ENCODE measurements at places on chromosomes 7 and 10.

DNA sequence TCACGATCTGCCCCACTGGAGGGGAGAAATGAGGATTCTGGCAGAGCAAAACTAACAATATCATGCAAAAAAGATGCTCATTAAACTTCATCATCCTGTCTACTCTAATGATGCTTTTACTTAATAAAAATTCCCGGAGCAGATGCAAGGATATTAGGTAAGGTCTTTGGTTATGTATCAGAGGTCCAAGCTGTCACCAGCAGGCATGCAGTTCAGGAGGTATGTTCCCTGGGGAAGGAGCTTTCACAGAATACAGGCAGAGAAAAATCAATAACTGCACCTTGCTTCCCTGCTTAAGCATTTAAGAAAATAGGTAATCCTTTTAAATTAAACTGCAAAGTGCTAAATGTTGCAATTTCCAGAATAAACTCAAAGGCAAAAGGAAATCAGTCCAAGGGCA is 81.6 kb upstream of the C1QL3 start:
- DNase-seq, result no peak

DNA sequence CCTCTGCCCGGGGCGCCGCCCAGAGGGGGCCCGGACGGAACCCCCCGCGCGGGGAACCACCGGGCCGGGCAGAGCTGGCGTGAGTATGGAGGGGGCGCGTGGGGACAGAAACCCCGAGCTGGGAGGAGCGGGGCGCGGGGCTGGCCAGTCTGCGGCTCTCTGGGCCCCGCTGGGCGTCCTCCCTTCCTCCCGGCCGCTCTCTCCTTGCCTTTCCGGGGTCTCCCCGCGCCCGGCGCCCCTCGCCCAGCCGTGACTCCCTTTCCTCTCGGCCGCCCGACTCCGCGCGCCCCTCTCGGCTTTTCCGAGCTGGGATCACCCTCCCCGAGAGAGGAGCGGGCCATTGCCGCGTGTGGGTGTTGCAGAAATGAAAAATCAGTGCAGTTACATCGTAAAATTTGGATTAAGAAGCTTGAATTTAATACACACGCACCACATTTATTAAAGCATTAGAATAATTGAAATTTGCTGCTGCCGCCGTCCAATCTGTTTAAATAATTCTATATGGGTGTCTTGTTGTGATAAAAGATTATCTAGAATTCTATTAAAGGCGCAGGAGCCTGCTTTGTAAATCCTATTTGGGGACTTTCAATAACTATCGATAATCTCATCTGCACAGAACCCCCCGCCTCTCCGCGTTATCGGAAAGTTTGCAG is 9.1 kb downstream of the UNCX start:
- no peak for DNase-seq

GRCh38 chr10:17195083-17195482 is 6.4 kb downstream of the TRDMT1 start:
- no peak for DNase-seq

GRCh38 chr10:23693925-23694324 is 255.1 kb downstream of the OTUD1 start:
- no peak for DNase-seq

- DNase-seq, result no peak
Measured at GRCh38 chr7:142177869-142178268, 66.4 kb downstream of the MGAM2 start.

- DNase-seq, result no peak
Measured at GRCh38 chr7:19101472-19101871, 16.0 kb downstream of the TWIST1 start.

DNA sequence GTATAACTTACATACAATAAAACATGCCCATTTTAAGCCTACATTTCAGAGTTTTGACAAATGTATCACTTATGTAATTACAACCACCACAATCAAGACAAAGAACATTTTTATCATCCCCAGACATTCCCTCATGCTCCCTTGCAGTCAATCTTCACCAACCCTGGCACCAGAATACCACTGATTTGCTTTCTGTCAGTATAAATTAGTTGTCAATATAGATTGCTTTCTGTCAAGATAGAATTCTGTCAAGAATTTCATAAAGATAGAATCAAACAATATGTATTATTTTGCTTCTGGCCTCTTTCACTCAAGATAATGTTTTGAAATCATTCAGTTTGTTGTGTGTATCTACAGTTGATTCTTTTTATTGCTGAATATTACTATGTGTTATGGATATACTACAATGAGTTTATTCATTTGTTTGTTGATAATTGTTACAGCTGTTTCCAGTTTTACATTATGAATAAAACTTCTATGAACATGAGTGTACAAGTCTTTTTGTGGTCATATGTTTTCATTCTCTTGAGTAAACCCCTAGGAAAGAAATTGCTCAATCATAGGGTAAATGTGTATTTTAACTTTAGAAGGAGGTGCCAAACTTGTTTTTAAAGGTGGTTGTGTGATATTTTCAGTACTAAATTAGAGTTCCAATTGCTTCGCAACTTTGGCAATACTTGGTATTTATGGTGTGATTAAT is 56.9 kb downstream of the IFIT5 start:
- no peak for DNase-seq

- no peak for DNase-seq
Measured at GRCh38 chr7:107237451-107237850, 68.6 kb downstream of the HBP1 start.

GRCh38 chr10:26525586-26525985 is 87.4 kb downstream of the APBB1IP start:
- no peak for DNase-seq

GRCh38 chr7:33901847-33902246 is 3.5 kb upstream of the BMPER start:
- no peak for DNase-seq

GRCh38 chr10:132691711-132692153 is 94.2 kb downstream of the NKX6-2 start:
- DNase-seq, result no peak

DNA sequence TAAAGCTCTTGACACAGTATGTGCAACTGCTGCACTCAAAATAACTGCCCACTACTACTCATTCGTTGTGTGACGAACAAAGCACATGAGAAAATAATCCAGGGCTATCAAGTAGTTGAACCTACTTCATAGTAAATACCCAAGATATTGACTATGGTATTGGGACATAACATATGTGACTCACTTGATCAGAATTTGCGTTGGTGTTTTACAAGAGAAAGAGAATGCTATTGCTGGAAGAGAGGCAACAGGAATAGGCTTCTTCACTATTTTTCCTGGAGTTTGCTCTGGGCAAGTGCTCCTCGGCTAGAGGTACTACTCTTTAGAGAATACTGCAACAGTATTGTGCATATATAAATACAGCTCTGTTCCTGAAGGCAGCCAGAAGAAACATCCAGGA is 2.5 kb downstream of the DGKB start:
- no peak for DNase-seq

- no peak for DNase-seq
Measured at GRCh38 chr10:127040756-127041155, 135.5 kb downstream of the DOCK1 start.

GRCh38 chr10:7318836-7319235 is 92.0 kb downstream of the SFMBT2 start:
- no peak for DNase-seq

DNA sequence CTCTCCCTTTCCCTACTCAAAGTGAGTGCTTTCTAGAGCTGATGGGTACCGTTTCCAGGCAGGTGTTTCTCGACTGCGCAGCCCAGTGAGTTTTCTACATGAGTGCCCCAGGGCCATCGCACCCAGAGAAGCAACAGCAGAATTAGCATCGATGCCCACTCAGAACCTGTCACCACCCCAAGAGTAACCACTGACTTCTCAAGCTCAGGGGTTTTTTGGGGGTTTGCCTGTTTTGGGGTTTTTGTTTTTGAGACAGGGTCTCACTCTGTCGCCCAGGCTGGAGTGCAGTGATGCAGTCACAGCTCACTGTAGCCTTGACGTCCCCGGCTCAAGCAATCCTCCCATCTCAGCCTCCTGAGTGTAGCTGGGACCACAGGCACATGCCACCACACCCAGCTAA is 25.7 kb downstream of the SNX8 start:
- DNase-seq, result no peak

GRCh38 chr7:149729983-149730801 is 43.2 kb downstream of the ZNF467 start:
- no peak for DNase-seq

Data from stimulated activated CD8-positive, alpha-beta memory T cell treated with anti-CD3 and anti-CD28 coated beads, Interleukin-4, amount 100 ng/mL, for 1 hour (primary cell).